Endothelial cell (in vitro differentiated cells): ENCODE measurements at places on chromosomes 7 and 10.

DNA sequence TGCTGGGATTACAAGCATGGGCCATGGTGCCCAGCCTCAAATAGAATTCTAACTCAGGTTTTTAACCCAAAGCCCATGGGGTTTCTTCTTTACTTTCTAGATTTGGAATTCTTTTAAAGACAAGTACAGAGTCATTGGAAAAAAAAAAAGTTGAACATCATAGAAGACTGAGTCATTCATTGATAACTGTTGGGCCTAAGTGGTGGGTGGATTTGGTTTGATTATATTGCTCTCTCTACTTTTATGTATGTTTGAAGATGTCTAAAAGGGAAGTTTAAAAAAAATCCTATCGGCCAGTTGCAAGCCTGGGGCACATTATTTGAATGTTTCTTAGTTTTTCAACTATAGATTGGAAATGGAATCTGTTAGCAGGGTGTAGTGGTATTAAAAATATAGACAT lies 49.7 kb downstream of the INPP5F start:
- DNase-seq, result no peak

GRCh38 chr7:75924889-75925288 lies 9.9 kb downstream of the POR start:
- no peak for DNase-seq

DNA sequence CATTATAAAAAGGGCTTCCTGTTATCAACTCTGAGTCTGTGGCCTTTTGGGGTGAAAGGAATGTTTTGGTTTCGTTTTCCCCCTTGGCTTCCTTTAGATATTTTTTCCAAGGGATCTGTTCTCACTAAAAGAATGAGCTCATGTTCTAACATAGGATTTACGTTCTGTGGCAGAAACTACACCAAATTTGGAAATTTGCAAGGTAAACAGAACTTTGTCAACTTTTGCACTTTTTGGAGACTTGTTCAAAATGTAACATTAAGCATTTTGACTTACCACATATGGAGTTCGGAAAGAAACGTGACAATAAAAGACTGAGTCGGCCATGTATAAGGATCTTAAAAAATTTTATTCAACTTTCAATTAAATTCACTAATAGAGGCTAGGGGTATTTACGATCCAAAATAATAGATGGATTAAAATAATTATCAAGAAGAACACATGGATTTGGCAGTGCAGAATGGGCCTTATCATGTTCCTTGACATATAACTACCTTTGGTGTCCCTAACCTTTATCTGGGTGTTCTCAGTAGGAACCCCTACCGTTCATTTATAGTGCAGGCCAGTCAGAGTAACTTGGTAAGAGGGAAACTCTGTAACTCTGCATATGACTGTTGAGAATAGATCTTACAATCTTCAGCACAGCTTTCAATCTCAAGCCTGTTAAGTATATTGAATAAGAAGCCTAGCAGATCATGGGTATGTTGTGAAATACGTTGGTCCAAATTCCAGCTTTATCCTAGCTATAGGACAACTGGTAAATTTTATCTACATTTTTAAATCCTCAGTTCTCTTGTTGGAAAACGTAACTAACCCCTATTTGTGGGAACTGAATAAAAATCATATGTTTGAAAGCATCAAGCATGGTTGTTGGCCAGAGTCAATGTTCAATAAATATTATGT lies 11.8 kb downstream of the CPED1 start:
- DNase-seq, result no peak

- no peak for DNase-seq
These were observed 27.1 kb downstream of the SLF2 start for GRCh38 chr10:100939763-100940344.

GRCh38 chr7:151137076-151137675 lies 30.3 kb downstream of the GBX1 start:
- DNase-seq, result no peak

DNA sequence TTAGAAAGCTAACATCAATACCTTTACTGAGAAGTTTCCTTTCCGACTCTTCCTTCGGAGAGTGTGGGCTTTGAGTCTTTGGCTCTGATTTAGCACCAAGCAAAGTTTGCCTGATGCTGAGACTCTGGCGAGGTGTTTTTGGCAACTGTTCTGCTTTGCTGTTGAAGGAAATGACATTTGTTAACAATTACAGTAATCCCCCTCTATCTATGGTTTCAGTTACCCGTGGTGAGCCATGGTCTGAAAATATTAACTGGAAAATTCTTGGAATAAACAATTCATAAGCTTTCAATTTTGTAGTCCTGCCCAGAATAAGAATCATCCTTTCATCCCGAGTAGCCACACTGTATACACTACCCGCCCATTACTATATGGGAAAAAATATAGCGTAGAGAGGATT lies 126.3 kb downstream of the ARHGAP21 start:
- DNase-seq, result no peak

DNA sequence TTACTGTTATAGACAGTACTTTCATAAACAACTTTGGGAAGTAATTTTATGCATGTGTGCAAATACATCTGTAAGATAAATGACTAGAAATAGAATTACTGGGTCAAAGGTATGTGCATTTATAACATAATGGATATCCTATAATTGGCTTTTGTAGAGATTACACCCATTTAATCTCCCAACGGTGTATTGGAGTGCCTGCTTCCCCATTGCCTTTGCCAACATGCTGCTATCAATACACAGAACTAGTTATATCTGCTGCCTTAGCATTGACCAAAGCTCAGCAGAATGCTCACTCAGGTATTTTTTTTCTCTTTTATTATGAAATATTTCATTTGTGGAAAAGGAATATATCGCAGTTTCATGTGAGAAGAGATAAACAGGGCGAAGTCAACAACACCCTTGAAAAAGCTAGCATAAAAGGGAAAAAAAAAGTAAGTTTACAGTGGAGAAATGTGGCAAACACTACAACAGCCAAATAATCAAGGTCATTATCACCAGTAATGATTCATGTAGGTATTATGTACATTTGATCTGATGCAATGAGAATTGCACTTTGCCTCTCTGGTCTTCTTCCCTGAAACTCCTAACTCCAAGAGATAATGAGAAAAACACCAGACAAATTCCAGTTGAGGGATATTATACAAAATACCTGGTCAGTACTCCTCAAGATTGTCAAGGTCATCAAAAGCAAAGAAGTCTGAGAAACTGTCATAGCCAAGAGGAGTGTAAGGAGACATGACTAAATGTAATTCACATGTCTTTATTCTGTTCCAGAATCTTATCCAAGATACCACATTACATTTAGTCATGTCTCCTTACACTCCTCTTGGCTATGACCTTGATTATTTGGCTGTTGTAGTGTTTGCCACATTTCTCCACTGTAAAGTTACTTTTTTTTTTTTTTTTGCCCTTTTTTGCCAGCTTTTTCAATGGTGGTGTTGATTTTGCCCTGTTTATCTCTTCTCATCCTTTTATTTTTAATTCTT lies 36.8 kb downstream of the MARCHF5 start:
- DNase-seq, result no peak

GRCh38 chr7:73573276-73573675 lies 5.1 kb downstream of the TBL2 start:
- DNase-seq, result no peak

- DNase-seq, result no peak
These were observed 39.3 kb downstream of the RABGEF1 start for GRCh38 chr7:66779669-66780409.

DNA sequence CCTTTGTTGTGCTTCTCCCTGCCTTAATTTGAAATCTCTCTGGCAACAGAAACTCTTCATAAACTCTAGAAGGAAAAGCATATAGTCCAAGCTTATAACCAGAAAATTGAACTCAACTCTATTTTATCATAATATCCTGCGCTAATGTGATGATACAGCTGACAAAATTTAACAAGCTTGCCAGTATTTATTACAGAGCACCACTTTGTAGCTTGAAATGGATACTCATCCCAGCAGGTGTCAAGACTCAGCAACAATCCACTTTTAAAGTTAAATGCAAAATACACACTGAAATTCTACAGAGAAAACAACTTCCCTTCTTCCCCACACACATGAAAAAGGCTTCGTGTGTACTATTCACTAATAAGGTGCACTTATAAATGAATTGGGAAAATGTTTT lies 228.9 kb downstream of the AGMO start:
- DNase-seq, result no peak

DNA sequence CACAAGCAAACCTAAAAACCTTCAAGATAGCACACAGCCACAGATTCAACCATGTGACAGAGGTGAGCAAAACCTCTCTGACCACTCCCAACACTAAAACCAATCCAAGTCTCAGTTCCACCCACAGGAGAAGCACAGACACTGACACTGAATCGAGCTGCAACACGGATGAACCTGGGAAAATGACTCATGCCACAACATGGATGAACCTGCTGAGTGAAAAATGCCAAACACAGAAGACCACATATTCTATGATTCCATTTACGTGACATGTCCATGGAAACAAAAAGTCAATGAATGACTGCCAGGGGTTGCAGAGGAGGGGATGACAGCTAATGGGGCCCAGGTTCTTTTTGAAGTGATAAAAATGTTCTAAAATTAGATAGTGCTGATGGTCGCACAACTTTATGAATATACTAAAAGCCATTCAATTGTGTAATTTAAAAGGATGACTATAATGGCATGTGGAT lies 22.0 kb downstream of the CYTH3 start:
- DNase-seq, result no peak

GRCh38 chr10:28587270-28587969 lies 54.5 kb downstream of the WAC start:
- DNase-seq, result no peak

GRCh38 chr10:2037246-2037645 lies 299.9 kb upstream of the ADARB2 start:
- DNase-seq, result no peak

GRCh38 chr10:33125522-33126517 lies 167.8 kb upstream of the ITGB1 start:
- no peak for DNase-seq

DNA sequence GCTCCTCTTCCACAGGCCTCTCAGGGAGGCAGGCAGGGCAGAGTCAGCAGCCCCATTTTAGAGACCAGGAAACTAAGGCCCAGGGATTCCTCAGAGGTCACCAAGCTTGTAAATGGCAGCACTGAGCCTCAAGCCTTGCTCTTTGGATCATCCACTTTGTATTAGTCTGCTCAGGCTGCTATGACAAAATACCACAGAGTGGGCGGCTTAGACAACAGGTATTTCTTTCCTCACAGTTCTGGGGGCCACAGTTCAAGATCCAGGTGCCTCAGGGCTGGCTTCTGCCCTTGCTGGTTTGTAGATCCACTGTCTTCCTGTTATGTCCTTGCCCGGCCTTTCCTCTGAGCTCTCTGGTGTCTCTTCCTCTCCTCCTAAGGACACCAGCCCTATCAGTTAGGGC lies 151.2 kb downstream of the GRK5 start:
- DNase-seq, result no peak

DNA sequence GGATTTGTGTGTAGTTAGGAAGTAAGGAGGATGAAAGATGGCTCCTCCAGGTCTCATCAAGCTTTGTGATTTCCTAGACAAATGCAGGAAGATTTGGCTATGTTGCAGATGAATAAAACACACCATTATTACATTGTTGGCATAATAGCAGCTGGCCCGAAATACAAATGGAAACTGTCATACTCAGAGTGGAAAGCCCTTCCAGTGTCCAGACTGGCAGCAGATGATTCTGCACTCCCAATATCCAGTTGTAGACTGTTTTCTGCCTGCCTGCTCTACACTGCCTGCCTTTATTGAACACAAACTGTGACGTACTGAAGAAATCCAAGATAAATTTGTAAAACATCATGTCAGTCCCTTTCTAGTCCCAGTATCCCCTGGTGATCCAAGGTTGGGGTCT lies 99.7 kb upstream of the FZD1 start:
- DNase-seq, result no peak

- no peak for DNase-seq
These were observed 90.7 kb upstream of the TMEM26 start for GRCh38 chr10:61543831-61544230.

DNA sequence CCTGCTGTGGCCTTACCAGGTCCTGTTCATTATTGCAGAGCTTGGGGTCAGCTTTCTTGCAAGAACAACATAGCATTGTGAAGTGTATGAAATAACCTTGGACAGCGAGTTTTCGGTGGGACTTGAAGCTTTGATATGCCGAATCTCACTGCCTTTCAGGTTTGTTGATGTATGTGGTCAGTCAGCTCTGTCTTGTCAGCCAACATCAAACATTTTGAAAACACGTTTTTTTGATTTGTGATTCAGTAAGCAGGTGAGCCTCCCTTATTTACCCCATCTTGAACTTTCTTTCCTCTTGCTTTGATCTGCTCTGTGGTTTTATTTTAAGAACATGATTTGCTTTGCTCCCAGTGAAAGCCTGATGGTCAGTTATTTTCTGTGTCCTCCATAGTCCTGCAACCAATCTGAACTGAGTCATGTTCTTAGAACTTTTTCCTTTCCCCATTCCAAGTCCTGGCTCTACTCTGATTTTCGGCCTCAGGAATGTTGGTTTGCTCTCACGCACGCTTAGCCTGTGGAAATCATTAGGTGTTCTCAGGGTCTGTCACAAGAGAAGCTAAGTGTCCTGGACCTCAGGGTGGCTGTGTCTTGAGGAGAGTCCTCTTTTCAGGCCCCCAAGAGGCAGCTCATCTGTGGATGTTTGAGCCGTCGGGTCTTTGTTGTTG lies 8.7 kb downstream of the WBP1L start:
- DNase-seq, result no peak
